ENCODE measurements at places on chromosomes 2 and 18. TPM values are rescaled to one million over a fixed set of nuclear protein-coding genes. Genes with fewer than 3 reads are reported as not detected.

The CKAP2L gene
- total RNA-seq = 45.5 TPM

The IL1R1 gene
- 14.5 TPM for total RNA-seq

The UBXN4 gene
- total RNA-seq = 173 TPM

The EEF1B2 gene
- 1,125 TPM for total RNA-seq

The PROC gene
- not detected for total RNA-seq

The CDH7 gene
- total RNA-seq = not detected

The CTNNA2 gene
- total RNA-seq = not detected

The NDUFB3 gene
- total RNA-seq = 59.8 TPM

The SALL3 gene
- not detected for total RNA-seq

The CNTNAP5 gene
- total RNA-seq = not detected

The SEPTIN2 gene
- 272 TPM for total RNA-seq

The ASPRV1 gene
- 1.0 TPM for total RNA-seq

The COL3A1 gene
- total RNA-seq = 0.12 TPM

Data from activated T-cell treated with anti-CD3 and anti-CD28 coated beads, Interleukin-2, amount 50 U/mL, for 72 hours (primary cell).